ENCODE measurements at places on chromosomes 6 and 20.

DNA sequence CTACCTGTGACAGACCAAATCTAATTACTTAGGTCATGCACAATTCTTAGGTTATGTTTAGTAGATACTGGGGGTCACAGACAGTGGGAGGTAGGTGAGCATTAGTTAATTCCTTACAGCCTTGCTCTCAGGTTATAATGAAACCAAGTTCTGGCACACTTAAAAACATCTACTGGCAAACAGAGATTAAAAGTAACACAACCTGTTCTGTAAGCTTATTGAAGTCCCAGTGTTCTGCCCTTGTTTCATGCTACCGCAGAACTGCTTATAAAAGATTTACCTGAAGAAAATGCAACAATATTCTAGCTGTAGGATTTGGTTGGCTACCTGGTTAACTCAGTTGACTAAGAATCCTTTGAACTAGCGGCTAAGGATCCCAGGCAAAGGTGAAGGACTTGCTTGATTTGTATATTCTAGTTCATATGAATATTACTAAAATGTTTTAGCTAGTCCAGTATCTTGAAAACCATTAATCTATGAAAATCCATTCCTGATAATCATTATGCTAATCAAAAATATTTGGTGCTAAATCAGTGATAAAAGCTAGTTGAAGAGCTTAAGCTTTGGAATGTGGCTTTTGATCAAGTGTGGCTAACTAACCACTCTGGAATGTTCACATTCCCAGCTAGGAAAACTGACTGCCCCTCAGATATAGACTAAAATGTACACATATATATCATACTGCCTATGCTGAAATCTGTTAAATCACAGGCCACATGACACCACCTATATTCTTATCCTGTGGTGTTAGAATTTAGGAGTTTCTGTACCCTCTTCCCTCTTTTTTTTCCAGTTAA, 7.2 kb downstream of the PEX3 start:
- DNase-seq, result no peak

GRCh38 chr6:19424853-19425252, 412.3 kb upstream of the ID4 start:
- DNase-seq, result no peak

DNA sequence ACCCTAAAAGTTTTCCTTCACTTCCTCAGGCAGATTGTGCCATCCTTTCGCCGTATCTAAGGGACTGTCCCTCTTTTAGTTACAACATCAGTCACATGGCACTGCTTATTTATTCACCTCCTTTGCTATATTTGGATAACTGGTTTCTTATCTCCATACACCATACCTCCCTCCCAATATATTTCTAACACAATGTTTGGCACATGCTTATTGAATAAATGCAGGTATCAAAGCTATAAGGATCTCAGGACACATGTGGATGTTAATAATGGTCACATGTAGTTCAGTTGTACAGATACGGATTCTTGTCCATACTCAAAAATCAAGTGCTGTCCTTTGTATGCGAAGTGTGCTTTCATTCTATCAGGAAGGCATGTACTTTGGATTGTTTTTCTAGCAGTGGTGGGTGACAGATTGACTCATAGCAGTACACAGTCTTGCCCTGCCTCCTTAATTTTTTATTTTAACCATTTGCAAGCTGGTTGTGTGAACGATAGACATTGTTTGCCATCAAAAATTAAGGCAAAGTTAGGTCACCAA, 407.1 kb upstream of the RUNX2 start:
- DNase-seq, result no peak

GRCh38 chr6:122671251-122671650, 61.0 kb downstream of the PKIB start:
- no peak for DNase-seq

- no peak for DNase-seq
Measured at GRCh38 chr20:11350126-11351005, 567.3 kb upstream of the BTBD3 start.

DNA sequence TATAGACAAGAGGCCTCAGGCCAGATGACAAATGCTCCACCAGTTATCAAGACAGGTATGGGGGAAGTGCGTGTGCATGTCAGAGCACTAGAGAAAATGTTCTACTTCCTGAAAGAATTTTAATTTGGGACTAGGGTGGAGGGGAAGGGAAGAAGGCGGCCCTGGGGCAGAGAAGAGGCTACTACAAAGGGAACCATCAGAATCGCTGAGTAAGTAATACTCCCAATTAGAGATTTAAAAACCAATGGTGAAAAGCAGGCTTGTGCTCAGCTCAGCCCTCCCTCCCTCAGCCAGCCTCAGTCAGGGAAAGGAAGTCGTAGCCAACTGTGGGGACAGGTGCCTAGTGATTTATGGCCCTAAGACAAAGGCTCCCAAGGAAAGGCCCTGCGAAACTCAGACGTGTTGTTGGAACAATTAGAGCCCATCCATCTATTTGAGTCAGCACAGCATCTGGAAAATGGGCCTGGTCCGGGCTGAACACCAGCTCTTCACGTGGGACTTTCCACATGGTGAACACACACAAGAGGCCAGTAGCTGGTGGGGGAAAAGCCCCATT, 15.0 kb upstream of the MAFB start:
- no peak for DNase-seq

- no peak for DNase-seq
Measured at GRCh38 chr6:129203190-129203900, 320.4 kb downstream of the LAMA2 start.

- DNase-seq, result no peak
Measured at GRCh38 chr6:21478883-21479539, 114.5 kb upstream of the SOX4 start.

DNA sequence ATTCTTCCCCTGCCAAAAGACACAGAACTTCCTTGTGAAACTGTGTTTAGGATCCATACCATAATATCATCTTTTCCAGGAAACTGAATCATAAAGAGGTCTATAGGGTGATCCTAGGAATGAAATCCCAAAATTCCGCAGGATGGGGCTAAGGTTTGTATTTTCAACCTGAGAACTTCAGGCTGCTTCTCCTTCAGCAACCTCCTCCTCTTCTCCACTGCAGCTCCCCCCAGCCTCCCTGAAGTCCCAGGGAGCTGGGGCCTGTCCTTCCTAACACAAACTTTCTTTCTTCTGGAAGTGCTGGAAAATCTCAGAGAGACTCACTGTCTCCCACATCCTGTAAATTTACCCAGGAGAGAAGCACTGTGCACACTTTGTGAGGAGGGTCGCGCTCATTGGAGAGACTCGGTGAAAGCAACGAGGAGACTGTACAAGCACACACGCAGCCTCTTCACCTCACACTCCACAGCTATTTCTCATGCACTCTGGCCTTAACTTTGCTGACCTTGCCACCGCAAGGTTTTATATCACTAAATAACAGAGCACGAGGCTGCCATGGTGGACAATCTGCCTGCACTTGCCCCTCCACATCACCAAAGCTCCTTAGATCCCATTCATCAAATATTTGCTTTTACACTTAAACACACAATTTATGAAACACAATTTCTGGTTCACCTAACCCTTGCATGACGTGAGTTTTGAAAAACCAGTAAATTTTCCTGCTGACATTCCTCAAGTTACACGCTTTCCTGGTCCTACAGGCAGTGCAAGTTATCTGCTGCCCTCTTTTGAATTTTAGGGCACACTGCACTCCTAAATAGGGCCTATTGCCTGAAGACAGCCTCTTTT, 14.3 kb downstream of the ID4 start:
- DNase-seq, result no peak

- no peak for DNase-seq
Measured at GRCh38 chr6:135600086-135600702, 102.7 kb upstream of the AHI1 start.

GRCh38 chr20:18533491-18533890, 25.8 kb downstream of the SEC23B start:
- DNase-seq, result no peak

DNA sequence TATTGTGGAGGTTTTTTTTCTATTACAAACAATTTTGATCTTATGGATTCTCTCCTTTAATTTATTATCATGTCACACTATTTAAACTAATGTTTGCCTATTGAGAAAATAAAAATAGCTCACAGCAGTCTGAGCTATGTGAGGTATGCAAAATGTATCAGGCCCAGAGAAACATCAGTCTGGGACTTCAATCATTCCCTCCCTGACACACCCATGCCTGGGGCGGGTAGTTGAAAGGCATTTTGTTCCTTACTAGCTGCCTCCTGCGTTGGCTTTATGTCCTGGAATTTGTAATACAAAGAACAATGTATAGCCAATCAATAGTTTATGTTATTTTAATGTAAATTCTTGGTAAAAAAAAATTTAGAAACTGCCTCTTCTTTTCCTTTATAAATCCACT, 403.3 kb downstream of the EPM2A start:
- DNase-seq, result no peak

- DNase-seq, result no peak
Measured at GRCh38 chr6:73898599-73898998, 202.6 kb downstream of the CD109 start.

DNA sequence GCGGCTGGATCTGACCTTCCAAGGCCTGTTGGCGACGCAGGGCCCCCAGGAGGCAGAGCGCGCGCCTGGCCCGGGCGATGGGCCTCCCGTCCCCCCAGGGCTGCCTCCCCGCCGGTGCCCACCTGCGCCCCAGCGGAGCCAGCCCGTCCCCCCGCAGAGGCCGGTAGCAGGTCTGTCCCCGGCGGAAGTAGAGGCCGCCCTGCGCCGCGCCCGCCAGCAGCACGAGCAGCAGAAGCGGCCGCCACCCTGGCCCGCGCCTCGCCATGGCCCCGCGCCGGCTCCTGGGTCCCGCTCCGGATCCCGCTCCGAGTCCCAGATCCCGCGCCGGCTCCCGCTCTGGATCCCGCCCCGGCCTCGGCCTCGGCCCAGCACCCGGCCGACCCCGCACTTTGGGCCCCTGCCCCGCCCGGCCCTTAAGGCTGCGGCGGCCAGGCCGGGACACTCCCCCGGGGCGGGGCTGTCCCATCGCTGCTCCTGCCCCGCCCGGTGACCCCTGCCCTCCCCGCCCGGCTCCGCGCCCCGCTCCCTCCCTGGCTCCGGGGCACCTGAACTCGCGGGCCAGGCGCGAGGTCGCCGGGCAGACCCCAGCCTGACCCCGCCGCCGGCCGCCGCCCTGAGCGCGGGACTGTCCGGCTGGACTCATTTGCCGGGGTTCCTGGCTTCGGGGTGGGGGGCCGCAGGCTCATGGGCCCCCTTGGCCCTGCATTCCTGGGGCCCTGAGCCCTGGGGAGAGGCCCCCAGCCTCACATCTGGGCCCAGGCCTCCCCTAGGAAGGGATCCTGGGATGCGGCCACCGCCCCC, at the start of gene CTSZ:
Gene CTSZ, minus strand, starts transcription at position 391 of the 801 bp plus-strand sequence. Its CDS starts 126 bp downstream, at position 265.
- no peak for DNase-seq

GRCh38 chr20:25079171-25079570, 2.8 kb downstream of the VSX1 start:
- no peak for DNase-seq

DNA sequence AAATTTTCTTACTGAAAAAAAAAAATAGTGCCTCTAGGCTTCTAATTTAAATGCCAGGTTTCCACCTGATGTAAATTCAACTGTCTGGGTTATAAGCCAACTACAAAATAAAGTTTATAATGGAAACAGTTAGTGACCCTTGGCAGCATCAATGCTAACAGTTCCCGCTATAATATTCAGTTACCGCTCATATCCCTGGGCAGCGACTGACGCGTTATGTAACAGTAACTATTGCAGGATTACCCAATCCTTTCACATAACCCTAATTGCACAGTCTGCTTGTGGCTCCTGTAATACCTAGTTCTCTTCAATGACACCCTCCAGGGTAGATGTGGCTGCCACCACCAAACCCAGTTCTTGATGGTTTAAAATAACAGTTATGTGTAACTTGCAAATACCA, 208.6 kb downstream of the MOXD1 start:
- DNase-seq, result no peak

- DNase-seq, result no peak
Measured at GRCh38 chr6:24643920-24644319, 2.1 kb downstream of the KIAA0319 start.

DNA sequence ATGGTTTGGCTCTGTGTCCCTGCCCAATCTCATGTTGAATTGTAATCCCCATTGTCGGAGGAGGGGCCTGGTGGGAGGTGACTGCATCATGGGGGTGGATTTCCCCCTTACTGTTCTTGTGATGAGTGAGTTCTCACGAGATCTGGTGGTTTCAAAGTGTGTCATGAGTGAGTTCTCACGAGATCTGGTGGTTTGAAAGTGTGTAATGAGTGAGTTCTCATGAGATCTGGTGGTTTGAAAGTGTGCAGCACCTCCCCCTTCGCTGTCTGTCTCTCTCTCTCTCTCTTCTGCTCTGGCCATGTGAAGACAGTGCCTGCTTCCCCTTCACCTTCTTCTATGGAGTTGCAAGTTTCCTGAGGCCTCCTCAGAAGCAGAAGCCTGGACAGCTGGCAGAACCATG, 87.6 kb downstream of the MYLK4 start:
- no peak for DNase-seq

GRCh38 chr6:152225241-152225934, 411.8 kb downstream of the SYNE1 start:
- DNase-seq, result no peak

DNA sequence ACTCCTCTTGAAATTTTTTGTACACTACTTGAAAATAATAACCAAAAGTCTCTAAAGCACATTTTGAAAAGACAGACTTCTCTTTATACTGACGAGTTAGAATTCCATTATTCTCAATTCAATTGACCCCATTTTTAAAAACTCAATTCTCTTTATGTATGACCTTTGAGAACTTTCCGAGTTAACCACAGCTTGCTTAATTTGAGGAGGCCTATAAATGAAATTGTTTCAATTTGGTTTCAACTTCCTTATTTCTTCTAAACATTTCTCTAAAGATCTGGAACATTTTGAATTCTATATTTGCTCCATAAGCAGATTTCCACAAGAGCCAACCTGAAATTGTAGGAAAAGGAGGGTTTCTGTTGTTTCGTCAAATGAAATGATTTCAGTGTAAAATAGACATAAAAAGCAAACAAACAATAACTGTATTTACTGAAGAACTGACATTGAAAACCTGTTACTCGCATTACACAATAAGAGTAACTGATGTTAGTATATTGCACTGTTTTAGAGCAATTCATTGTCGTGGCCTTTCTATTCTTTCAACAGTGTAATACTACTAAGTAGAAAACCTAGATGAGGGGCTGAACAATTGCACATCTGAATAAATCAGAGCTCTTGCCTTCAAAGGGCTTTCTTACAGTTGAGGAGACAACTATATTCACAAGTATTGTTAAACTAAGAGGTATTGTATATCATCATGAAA, 223.6 kb downstream of the HIVEP2 start:
- no peak for DNase-seq

GRCh38 chr6:82251942-82252341, 4.4 kb upstream of the IBTK start:
- no peak for DNase-seq

DNA sequence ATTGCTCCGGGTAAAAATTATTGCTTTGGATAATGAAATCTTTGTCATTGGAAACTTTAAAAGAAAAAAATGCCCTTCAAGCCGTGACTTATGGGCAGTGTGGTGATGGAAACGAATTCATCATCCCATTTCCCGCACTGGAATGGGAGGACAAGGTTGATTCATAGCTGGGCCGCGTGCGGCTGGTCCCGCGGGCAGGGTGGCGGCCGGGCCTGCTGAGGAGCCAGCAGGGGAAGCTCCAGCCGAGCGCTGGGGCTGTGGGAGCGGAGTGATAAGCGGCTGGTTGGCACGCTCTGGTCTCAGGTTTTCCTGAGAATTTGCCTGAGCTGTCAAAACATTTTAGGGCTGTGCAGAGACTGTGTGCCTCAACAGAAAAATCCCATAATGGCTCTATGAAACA, 351.7 kb downstream of the CDC5L start:
- no peak for DNase-seq

All from cortex of kidney (tissue), 1 donor.